Vagina (tissue), 2 donors: ENCODE measurements at places on chromosomes 5 and 9. TPM values are rescaled to one million over a fixed set of nuclear protein-coding genes. Genes with fewer than 3 reads are reported as not detected.

- DNase-seq: no peak
Measured at GRCh38 chr5:10059556-10059955, 190.1 kb downstream of the ATPSCKMT start.

The IFNK gene
- not detected for total RNA-seq

DNA sequence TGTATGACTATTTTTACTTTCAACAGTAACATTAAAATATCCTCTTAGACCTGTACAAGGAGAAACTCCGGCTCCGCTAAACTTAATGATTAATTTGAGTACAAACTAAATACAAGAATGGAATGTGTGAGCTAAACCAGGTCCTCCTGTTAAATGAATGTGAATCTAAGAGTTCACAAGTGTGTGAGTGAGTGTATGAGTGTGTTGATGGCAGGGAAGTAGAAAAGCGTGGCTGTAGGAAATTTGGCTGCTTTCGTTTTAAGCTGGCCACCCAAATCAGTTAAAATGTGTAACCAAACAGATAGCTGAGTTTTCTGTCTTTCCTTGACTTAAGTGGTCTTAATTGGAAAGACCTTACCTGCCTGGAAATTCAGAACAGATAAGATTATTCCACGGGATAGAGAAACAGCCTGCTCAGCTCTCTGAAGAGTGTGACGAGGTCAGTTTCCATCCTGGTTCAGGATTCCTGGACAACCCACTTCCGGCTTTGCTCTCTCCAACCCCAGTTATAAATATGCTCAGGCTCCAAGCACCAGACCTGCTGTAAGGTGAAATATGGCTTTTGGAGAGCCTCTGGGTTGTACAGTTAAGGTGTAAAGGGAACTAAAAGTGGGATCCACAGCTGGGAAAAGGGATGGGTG is 908.6 kb upstream of the EDIL3 start:
- no peak for DNase-seq

The GGTA1 gene
- 18.4 TPM for total RNA-seq

- no peak for DNase-seq
Measured at GRCh38 chr5:54900984-54901725, 84.2 kb downstream of the ESM1 start.

DNA sequence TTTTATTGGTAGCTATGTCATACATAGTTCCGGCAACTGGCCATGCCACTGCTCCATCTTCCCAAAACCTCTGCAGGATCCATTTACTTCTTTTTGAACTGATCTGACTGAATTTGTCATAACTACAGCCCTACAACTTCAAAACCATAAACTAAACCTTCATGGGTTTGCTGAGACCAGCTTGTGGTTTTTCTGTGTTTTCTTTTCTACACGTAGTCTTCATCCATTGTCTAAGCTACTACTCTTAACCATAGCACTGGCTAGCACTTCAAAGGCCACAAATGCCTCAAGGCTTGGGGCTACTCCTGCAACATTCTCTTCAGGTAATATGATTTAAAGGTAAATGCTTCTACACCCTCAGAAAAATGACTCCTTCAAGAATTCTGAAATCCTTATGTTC is 9.0 kb upstream of the KIF2A start:
- DNase-seq: no peak

- DNase-seq: no peak
Measured at GRCh38 chr5:91245074-91245452, 138.1 kb downstream of the ARRDC3 start.

- DNase-seq: no peak
Measured at GRCh38 chr9:101274971-101275768, 109.6 kb downstream of the BAAT start.

The RAB24 gene
- total RNA-seq: 48.6 TPM

The TAS2R1 gene
- total RNA-seq: not detected

DNA sequence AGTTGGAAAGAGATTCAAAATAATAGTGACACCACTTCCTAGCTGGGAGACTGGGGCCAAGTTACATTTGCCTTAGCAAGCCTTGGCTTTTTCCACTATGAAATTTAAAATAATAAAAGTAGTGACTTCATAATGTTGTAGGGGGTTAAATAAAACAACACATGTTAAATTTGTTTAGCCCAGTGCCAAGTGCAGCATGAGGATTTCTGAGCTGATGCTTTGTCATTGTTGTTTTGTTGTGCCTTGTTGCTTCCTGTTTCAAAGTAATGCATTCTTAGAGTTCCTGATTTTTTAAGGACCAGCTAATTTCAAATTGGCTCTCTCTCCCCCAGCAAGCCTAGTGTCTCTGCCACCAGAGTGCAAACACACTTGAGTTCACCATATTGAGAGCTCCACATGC is 270.7 kb upstream of the PAPPA start:
- DNase-seq: no peak

- DNase-seq: no peak
Measured at GRCh38 chr5:134784946-134785620, 26.5 kb downstream of the DDX46 start.

The TMEM250 gene
- 25.0 TPM for total RNA-seq

The TCF7 gene
- total RNA-seq: 1.7 TPM

DNA sequence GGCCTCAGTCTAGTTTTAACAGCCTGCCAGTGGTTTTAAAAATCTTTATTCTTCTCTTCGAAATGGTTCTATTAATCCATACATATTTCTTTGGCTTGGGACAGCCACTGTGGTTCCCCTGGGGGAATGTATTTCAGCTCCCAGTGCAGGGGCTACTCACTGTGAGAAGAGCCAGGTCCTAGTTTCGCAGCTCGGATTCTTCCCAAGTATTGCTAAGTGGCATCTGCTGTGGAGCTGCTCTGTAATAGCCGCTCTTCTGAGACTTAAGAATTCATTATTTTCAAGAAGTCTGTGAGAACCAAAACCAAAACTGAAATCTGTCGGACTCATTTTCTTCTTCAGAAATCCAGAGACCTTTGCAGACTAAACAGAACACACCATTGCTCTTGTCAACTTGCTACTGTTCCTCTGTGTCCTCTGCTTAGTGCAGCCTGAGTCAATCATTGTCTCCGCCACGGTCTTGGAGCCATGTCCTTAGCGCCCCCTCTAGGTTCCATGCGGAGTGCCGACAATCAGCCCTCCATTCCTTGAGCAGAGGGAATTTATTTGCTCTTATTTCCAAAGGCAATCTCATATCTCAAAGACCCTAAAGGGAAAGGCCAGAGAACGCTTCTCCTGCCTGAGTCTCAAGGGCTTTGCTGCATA is 478.2 kb downstream of the SPATA31D1 start:
- no peak for DNase-seq

The POC5 gene
- total RNA-seq: 12.3 TPM

GRCh38 chr5:34648039-34648839 is 7.9 kb upstream of the RAI14 start:
- DNase-seq: no peak

GRCh38 chr9:113399646-113400200 is 1.4 kb downstream of the ALAD start:
- no peak for DNase-seq

The IL5 gene
- total RNA-seq: not detected

DNA sequence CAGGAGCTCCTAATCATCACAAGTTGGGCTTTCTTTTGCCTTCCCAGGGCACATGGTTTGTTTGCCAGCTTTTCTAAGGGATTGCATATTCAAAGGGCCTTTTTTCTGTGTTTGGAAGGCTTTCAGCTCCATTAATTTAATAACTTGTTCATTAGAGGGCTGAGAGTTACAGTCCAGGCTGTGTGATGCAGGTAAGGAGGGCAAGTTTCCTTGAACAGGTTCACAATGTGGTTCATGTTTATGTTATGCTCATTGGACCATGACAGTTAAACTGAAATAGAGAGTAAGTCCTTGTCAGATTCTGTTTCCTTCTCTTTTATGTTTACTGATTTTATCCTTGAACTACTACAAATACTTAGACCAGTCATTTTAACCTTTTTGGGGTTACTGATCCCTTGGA is 174.4 kb downstream of the MARCHF11 start:
- DNase-seq: no peak

- DNase-seq: no peak
Measured at GRCh38 chr5:84113246-84114105, 271.2 kb downstream of the EDIL3 start.

GRCh38 chr5:54753034-54753433 is 232.4 kb downstream of the ESM1 start:
- no peak for DNase-seq

The C1QTNF3 gene
- total RNA-seq: 7.1 TPM

DNA sequence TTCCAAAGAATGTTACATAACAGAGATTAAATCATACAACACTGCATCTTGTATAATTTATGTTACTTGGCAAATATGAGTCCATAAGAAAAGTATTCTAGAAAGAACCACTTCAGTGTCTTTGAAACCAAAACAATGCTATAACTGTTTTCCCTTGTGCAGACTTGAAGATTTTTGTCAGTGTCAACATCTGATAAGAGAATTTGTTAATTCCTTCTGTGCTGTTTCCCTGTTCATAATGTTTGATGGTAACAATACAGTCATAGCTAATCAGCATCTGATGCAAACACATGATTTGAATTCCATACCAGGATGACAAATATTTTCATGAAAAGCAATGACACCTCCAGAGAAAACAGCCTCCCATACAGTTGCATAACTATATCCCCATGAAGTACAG is 306.8 kb downstream of the SEMA5A start:
- no peak for DNase-seq

The BNC2 gene
- total RNA-seq: 33.9 TPM

The BSPRY gene
- total RNA-seq: 3.9 TPM

The RMND5B gene
- total RNA-seq: 51.6 TPM

DNA sequence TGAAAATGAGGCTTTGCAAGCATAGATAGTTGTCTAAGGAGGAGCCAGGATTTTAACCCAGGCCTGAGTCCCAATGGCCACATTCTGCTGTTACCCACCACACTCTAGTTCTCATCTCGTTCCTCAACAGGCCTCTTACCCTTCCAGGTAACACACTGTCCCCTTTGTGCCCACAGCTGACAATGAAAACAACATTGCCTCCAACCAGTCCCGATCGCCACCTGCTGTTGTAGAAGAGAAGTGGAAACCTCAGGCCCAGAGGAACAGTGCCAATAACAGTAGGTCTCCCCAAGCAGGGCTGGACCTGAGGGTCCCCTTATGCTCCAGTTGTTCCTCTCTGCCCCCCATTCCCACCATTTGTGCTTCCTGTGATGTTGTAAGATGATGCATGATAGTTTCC is 30.4 kb downstream of the AMBP start:
- DNase-seq: peak; percentile 37

The TMEM203 gene
- total RNA-seq: 24.6 TPM

The SLC46A2 gene
- not detected for total RNA-seq

DNA sequence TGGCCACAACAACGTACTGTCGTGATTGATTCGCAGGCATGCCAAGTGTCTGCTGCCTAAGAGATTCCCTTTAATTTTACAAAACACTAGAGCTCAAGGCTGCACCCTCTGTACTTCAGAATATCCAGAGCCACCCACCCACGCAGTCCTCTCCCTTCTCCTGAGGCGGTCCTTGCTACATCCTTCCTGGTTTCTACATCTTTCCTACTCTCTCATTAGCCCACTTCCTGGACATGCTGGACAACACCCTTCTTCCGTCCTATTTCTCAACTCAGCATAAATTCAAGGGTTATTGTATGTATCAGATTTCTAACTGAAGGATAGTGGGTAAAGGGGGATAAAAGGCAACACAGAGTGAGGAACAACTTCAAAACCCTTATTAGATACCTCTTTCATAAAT is 148.4 kb upstream of the MAP3K1 start:
- DNase-seq: no peak

DNA sequence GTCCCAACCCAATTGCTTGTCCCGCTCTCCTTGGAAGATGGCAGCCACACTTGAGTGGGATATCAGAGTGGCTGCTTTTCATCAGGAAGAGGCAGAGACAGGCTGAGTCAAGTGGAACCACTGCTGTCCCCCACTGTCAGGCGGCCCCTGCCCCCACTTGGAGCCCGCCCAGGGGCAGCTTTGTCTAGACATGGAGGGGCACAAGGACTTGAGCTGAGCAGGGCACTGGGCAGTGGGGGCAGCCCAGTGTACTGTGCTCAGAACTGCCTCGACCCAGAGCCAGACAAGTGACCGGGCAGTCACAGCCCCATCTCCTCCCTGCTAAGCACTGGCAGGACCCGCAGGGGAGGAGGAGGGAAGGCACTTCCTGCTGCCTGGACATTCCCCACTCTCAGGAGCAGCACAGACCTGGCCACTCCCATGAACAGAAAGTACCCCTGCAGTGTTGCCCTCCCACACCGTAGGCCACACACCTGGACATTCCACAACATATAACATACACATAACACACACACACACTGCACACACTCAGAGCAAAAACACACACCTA is 91.0 kb downstream of the MRPL36 start:
- no peak for DNase-seq

- DNase-seq: no peak
Measured at GRCh38 chr5:77945874-77946273, 169.7 kb upstream of the TBCA start.

- DNase-seq: peak; percentile 40
Measured at GRCh38 chr5:135251093-135251492, 147.9 kb downstream of the MACROH2A1 start.

GRCh38 chr5:132498152-132498551 is 7.6 kb upstream of the IRF1 start:
- peak; percentile 87 for DNase-seq

GRCh38 chr5:5598547-5599113 is 176.2 kb downstream of the ICE1 start:
- no peak for DNase-seq

The SEC16A gene
- 52.3 TPM for total RNA-seq

The INSYN2B gene
- total RNA-seq: 0.25 TPM

DNA sequence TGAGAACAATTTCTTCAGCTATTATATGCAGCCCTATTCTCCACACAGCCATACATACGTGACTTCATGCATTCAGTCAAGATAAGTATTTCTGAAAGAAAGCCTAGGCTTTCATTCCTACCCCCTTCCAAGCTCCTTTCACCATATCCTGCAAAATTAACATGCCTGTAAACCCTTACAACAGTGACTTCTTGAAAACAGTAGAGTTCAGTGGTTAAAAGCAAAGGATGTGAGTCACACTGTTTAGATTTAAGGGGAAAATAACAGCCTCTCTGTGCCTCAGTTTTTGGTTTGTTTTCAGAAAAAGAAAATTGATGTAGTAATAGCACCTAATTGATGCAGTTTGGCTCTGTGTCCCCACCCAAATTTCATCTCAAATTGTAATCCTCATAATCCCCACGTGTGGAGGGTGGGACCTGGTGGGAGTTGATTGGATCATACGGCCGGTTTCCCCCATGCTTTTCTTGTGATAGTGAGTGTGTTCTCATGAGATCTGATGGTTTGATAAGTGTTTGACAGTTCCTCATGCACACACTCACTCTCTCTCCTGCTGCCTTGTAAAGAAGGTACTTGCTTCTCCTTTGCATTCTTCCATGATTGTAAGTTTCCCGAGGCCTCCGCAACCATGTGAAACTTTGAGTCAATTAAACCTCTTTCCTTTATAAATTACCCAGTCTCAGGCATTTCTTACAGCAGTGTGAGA is 264.8 kb downstream of the CETN3 start:
- no peak for DNase-seq

- no peak for DNase-seq
Measured at GRCh38 chr5:130963798-130964197, 201.3 kb downstream of the HINT1 start.
